COR-L47 (cell line): ENCODE measurements at places on chromosomes 5 and 9.
A peak's percentile ranks its signal among the peaks of the same experiment; 100 is the strongest.

GRCh38 chr5:150313921-150314716 is 11.4 kb upstream of the ARSI start:
- DNase-seq: no peak

DNA sequence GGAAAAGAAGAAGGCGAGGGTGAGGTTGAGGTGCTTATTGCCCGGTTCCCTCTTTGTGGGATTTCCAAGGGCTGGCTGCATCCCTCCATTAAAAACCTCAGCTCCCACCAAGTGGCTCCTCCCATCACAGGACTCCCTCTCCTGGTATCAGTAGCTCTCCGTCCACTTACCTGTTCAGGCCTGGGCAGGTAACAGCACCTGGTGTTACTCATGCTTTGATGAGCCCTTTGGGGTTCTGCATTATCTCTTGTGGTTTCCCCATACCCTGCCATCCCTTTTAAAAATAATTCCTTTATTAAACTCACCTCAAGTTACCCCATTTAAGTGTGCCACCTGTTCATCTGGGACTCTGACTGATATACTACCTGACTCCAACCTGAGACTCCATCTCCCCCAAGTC is 17.5 kb upstream of the TGFBR1 start:
- DNase-seq: no peak

- no peak for DNase-seq
These were observed 49.2 kb upstream of the NEK6 start for GRCh38 chr9:124208571-124208970.

GRCh38 chr9:72480921-72481320 is 40.5 kb upstream of the TMC1 start:
- DNase-seq: no peak

- DNase-seq: no peak
These were observed 957.5 kb upstream of the CDH9 start for GRCh38 chr5:27995867-27996266.

DNA sequence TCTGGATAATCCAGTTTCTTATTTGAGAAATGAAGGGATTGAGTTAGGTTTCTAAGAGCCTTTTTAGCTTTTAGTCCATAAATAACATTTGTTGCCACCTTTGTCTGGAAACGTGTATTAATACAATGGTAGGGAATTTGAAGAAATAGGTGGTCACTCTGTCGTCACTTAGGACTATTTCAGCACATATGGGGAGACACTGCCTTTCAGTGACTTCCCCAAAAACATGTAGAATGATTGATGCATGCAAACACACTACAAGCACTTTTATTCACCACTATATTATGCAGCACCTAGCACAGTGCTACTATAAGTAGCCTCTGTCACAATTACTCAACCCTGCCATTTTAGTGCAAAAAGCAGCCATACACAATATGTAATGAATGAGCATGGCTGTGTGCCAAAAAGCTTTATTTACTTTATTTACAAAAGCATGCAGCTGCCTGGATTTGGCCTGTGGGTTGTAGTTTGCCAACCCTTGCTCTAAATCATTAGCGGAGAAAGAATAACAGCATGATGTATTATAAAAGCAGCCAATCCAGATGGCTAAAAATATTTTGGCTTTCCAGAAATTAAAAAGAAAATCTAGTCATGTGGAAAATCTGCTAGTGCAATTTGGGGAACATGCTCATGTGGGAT is 154.2 kb upstream of the HMHB1 start:
- peak; percentile 84 for DNase-seq
